Vagina (tissue), 2 donors: ENCODE measurements at places on chromosomes 4 and X. TPM values are rescaled to one million over a fixed set of nuclear protein-coding genes. Genes with fewer than 3 reads are reported as not detected.

CORIN gene
- 5.4 TPM for total RNA-seq

DNA sequence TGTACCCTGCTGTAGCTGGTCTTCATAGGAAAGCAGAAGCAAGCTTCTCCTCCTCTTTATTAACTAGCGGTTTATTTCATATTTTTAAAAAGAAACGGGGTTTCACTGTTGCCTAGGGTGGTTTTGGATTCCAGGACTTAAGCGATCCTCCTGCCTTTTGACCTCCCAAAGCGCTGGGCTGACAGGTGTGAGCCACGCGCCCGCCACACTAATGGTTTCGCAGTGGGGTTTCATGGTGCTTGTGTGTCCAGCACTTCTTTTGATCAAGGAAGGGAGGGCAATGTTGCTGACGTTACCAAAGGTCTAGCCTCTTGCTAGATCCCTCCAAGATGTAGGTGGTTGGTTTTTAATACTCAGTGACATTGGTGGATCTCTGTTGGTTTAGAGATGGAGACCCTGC is 1.4 kb downstream of the MAEA start:
- no peak for DNase-seq

GRCh38 chr4:77578145-77578544 is 27.5 kb upstream of the CXCL13 start:
- no peak for DNase-seq

NALF2 gene
- total RNA-seq: 0.49 TPM

TMEM144 gene
- 5.6 TPM for total RNA-seq

NAP1L2 gene
- total RNA-seq: 4.7 TPM

DNA sequence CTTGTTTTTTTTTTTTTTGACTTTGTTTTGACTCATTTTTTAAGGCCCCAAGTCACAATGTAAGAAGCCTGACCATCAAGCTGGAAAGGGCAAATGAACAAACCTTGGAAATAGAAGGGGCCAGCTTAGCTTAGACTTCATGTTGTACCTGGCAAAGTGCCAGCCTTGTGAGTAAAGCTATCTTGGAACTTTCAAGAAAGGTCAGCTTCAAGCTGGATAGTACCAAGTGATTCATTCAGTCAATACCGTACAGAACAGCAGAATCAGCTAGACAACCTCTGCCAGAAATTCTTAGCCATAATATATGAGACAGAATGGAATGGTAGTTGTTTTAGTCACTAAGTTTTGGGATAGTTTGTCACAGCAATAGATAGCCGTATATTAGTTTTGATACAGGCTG is 1492.2 kb upstream of the TENM3 start:
- no peak for DNase-seq

NXF2B gene
- not detected for total RNA-seq

NR0B1 gene
- 3.2 TPM for total RNA-seq

STK32B gene
- 6.4 TPM for total RNA-seq

- no peak for DNase-seq
Measured at GRCh38 chr4:174972911-174973310, 54.8 kb downstream of the ADAM29 start.

DNA sequence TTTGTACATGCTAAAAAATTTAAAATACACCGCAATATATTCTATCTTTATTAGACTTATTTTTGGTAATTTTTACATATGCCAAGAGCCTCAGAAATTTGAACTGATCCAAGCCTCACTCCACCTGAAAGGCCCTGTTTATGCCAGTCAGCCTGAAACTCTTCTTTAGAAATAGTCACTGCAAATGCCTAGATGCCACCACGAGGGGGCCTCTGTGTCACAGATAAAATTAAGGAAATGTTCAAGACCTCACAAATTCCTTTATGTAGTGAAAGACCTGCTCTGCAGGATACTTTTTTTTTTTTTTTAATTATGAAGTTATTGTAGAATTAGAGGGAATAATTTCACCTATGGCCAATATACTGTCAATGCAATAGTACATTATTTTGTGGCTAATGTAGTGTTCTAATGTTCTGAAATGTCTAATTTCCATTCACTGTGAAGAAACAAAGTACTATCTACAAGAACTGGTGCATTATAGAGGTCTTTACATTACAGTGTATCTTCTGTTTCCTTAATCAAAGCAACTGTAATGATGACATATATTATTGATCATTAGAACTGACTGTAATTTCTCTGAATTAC is 69.8 kb downstream of the DTHD1 start:
- DNase-seq: no peak

USP26 gene
- not detected for total RNA-seq

TLR6 gene
- 8.3 TPM for total RNA-seq

GRCh38 chr4:185916683-185917082 is 104.7 kb upstream of the SORBS2 start:
- DNase-seq: no peak

DNA sequence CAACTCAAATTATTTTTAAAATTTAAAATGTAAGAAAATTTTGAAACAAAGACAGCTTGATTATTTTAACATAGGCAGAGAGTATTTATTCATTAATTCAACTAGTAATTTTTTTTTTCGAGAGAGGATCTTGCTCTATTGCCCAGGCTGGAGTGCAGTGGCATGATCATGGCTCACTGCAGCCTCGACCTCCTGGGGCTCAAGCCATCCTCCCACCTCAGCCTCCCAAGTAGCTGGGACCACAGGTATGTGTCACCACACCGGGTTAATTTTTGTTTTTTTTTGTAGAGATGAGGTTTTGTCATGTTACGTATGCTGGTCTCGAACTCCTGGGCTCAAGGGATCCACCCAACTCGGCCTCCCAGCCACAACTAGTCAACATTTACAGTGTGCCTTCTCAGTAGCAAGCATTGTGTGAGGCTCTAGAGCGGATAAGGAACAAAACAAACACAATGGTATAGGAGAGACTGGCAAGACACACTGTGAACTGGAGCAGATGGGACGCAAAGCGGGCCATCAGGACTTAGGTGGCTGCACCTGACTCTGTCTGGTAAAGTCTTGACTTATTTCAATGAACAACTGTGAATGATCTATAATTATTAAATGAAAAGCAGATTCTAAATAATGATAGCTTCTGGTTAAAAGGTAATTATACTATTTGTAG is 21.6 kb downstream of the SETD7 start:
- no peak for DNase-seq

DNA sequence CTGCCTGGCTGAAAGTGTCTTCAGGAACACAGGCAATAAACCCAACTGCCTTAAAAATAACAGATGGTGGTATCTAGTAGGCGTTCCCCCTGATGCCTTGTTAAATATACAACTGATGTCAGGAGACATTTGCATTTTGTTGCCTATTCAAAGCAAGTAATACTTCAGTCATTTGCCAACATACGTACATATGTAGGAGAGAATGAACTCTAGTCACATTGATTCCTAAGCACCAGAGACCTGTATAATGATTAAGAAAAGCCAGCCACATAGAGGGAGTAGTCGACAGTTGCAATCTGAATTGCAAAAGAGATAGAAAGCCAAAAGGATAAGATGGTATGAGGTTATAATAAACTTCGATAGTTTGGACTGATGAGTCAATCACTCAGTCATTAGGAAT is 191.0 kb upstream of the EMCN start:
- DNase-seq: no peak

GRCh38 chr4:40305328-40306170 is 29.6 kb upstream of the CHRNA9 start:
- no peak for DNase-seq

- no peak for DNase-seq
Measured at GRCh38 chr4:73914071-73914470, 44.9 kb downstream of the CXCL1 start.

CCKAR gene
- total RNA-seq: 0.74 TPM

GRCh38 chrX:153999359-154000037 is 20.2 kb downstream of the IRAK1 start:
- DNase-seq: no peak

SYN1 gene
- 2.7 TPM for total RNA-seq
